ENCODE measurements at places on chromosomes 5 and 9.

- no peak for DNase-seq
Measured at GRCh38 chr5:45622365-45622764, 73.8 kb downstream of the HCN1 start.

DNA sequence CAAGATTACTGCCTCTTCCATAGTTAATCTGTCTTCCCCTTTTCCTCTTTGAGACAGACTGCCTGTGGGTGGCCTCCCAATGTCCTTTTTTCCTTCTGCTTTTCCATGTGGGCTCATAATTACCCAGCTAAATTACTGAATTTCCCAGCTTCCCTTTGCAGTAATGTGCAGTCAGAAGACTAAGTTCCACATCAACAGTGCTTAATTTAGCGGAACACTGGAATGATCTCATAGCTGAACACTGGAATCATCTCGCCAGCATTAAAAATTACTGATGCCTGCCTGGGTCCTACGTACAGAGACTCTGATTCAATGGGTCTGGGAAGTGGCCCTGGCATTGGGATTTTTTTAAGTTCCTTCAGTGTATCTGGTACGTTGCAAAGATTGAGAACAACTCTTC, 84.3 kb downstream of the DNAH5 start:
- DNase-seq: no peak

- no peak for DNase-seq
Measured at GRCh38 chr5:94690778-94691177, 72.3 kb downstream of the SLF1 start.

- no peak for DNase-seq
Measured at GRCh38 chr9:133130685-133131244, 9.7 kb upstream of the RALGDS start.

Measured in EL (cell line).